ENCODE measurements at places on chromosomes 6 and 20. TPM values are rescaled to one million over a fixed set of nuclear protein-coding genes. Genes with fewer than 3 reads are reported as not detected.

DNA sequence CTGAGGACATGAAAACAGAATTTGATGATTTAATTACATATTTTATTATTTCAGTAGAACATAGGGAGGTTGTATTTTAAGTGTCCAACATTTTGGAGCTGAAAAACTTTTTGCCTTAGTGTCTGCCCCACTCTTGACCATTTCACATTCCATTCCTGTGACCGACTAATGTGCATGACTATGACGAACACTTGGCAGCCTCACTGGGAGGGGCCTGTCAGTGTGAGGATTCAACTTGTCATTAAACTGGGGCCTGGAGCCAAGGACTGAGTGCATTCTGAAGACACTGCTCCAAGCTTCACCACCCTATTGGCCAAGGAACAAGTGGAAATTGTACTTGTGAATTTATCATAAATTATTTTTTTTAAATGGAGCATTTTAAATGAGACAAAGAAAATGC, 661.3 kb downstream of the BCKDHB start:
- no peaks in the 10 kb centered on the region for H3K36me3 ChIP-seq
- no peak overlapping the region for H3K27ac ChIP-seq
- H3K27me3 ChIP-seq = peaks cover 8% of the 10 kb centered on the region
- no peak for DNase-seq

DNA sequence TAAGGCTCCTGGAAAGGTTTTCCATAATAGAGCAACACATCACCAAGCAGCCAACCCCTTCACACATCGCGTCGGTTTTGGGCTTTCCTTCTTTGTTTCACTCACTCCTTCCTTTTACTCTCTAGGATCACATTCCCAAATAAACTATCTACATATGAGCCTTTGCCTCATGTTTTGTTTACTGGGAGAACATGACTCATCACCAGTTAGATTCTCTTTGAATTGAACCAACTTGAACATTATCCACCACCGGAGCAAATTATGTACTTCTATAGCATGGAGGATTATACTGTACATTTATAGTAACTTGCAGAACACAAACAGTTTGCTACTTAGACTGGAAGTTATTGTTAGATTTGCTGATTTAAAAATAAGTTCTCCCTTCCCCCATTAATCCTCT, 41.0 kb downstream of the SAMD5 start:
- H3K4me3 ChIP-seq = no peak overlapping the region
- H3K27ac ChIP-seq = no peak overlapping the region
- H3K27me3 ChIP-seq = no peaks in the 10 kb centered on the region
- H3K36me3 ChIP-seq = peaks cover 3% of the 10 kb centered on the region

The CCN6 gene
- total RNA-seq = not detected

DNA sequence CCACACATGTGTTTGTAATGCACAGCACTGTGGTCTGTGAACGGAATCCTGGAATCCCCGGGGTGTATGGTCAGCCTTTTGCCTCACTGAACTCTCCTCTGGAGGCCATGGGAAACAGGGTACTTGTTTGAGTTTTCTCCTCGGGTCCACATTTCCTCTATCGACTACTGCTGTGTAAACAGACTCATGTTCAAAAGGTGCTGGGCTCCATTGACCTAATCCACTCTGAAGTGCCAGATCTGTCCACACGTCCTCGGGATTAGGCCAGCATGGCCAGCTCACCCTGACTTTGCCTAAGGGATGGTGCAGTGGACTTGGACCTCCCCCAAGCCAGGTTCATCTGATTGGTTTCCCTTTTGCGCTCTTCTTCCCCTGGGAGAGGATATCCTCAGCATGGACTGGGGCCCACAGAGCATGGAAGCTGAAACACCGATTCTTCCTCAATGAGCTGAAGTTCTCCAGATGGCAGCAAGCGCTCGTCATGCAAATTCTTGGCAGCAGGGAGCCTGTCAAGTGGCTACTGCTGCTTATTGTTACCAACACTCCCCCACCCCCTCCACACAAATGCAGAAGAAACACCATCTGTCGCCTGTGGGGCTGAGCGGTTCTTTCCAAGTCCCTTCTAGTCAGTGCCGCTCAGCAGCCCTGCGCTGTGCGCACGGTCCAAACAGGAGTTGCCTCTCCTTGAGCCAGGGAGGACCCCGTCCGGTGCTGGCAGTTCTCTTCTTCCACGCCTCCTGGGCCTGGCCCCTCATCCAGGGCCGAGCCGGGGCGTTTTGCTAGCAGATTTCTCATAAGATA, 292.6 kb upstream of the MARCKS start:
- H3K4me3 ChIP-seq = peak overlapping the region; percentile 72
- H3K36me3 ChIP-seq = peaks cover 2% of the 10 kb centered on the region
- DNase-seq = peak; percentile 95
- no peaks in the 10 kb centered on the region for H3K27me3 ChIP-seq
- peak overlapping the region; percentile 98 for H3K27ac ChIP-seq
- H3K4me1 ChIP-seq = peaks cover 63% of the 10 kb centered on the region

The PHIP gene
- 22.1 TPM for total RNA-seq

GRCh38 chr6:9186148-9186547, 750.8 kb upstream of the SLC35B3 start:
- DNase-seq = no peak
- H3K27ac ChIP-seq = no peak overlapping the region
- H3K27me3 ChIP-seq = no peaks in the 10 kb centered on the region
- H3K4me1 ChIP-seq = no peaks in the 10 kb centered on the region

DNA sequence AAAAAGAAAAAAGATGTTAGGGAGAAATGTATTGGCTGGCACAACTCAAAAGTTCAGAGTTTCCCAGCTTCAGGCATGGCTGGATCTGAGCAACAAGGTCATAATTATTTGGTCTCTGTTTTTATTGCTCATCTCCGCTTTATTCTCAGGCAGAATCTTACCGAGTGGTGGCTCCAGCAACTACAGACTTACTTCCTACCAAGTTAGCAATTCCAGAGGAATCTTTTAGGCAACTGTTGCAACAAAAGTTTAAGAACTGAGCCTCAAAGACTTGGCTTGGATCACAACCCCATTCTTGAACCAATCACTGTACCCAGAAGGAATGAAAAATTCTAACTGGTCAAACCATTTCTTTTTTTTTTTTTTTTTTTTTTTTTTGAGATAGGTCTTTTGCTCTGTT, 35.5 kb upstream of the NCOA3 start:
- DNase-seq = no peak
- no peak overlapping the region for H3K4me3 ChIP-seq
- no peaks in the 10 kb centered on the region for H3K27me3 ChIP-seq
- peak overlapping the region; percentile 89 for H3K27ac ChIP-seq
- H3K4me1 ChIP-seq = peaks cover 39% of the 10 kb centered on the region

DNA sequence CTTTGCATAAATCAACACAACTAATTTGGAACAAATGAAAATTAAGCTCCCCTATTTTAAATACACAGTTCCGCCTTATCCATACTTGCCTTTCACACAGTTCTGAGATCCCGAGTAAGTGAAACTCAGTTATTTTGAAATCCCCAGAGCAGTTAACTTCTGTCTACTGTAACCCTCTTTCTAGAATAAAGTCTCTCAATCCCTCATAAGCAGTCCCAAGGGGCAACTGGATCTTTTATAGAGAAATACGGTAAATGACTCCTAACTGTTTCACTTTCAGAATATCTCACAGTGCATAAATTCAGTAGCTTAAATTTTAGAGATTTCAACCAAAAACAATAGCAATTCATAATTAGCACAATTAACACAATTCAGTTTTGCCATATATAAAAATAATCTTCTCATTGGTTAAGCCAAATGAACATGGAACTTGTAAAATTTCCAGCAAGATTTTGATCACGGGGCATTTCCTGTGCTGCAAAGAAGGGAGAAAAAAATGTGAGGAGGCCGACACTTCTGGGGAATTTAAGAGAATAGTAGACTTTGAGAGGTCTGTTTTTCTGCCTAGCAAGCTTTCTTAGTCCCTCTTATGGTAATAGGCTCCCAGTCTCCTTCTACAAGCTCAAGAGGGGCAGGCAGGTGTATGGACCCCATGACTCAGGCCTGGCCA, 78.3 kb downstream of the KIF6 start:
- no peak overlapping the region for H3K4me3 ChIP-seq
- peaks cover 17% of the 10 kb centered on the region for H3K4me1 ChIP-seq
- no peak overlapping the region for H3K27ac ChIP-seq
- no peaks in the 10 kb centered on the region for H3K27me3 ChIP-seq
- no peaks in the 10 kb centered on the region for H3K36me3 ChIP-seq
- DNase-seq = no peak

- no peak overlapping the region for H3K4me3 ChIP-seq
- H3K4me1 ChIP-seq = no peaks in the 10 kb centered on the region
- DNase-seq = no peak
- H3K36me3 ChIP-seq = no peaks in the 10 kb centered on the region
- no peak overlapping the region for H3K27ac ChIP-seq
Observed at GRCh38 chr6:10658910-10659698, 35.3 kb downstream of the C6orf52 start.

The ASIP gene
- total RNA-seq = not detected

DNA sequence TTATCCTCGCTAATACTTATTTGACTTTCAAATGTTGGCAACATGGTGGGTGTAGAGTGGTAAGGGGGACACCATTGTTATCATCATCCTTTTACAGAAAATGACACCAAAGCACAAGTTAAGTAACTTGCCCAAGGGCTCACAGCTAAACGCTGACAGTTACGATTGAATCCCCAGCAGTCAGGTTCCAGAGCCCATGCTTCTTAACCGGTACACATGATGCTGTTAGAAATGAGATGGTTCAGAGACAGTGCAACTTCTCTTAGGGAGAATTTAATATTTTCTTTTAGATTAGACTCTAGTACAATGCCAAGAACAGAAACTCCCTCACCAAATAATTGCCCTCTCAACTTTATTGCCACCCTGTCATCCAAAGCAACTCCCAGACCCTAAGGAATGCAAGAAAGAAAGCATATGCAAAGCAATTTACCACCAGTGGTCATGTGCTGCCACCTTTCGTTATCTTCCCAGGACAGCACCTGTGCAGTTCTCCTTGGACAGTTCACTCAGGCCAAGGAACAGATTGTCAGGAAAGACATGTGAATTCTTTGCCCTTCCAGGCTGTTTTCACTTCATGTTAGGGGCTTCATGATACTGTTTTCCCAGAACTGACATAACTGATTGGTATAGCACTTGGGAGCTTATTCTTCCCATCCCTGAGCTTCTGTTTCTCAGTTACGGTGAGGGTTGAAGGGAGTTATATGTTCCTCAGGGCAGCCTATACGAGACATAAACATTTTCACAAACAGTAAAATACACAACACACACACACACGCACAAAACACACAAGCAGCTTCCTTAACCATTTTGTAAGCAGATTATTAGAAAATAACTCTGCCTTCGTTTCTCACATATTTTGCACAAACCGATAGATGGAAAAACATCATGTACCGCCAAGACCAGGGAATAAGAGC, 5.1 kb downstream of the HLA-DMA start:
- H3K27ac ChIP-seq = no peak overlapping the region
- DNase-seq = no peak
- H3K4me3 ChIP-seq = no peak overlapping the region
- H3K36me3 ChIP-seq = no peaks in the 10 kb centered on the region

DNA sequence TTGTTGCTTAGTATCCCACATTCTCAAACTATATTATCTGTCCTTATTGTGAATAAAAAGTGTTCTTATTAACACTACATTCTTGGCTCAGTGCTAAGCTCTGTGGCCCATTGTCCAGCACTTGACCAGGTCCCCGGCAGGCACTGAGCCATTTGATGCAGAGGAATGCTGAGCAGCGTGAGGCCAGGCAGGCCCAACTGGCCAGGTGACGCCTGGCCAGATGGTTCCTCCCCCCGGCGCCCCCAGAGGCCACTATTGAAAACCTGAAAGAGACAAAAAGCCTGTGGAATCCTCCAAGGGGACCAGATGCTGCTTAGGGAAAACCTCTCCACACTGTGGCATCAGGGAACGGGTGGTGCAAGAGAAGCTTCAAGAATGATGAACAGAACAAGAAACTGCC, 597.5 kb upstream of the JAG1 start:
- H3K36me3 ChIP-seq = no peaks in the 10 kb centered on the region
- no peak for DNase-seq
- H3K4me3 ChIP-seq = no peak overlapping the region
- no peak overlapping the region for H3K27ac ChIP-seq
- H3K4me1 ChIP-seq = peaks cover 53% of the 10 kb centered on the region

GRCh38 chr6:5305968-5306626, 44.8 kb downstream of the FARS2 start:
- no peaks in the 10 kb centered on the region for H3K27me3 ChIP-seq
- no peak overlapping the region for H3K4me3 ChIP-seq
- H3K4me1 ChIP-seq = no peaks in the 10 kb centered on the region
- no peak for DNase-seq
- no peak overlapping the region for H3K27ac ChIP-seq

DNA sequence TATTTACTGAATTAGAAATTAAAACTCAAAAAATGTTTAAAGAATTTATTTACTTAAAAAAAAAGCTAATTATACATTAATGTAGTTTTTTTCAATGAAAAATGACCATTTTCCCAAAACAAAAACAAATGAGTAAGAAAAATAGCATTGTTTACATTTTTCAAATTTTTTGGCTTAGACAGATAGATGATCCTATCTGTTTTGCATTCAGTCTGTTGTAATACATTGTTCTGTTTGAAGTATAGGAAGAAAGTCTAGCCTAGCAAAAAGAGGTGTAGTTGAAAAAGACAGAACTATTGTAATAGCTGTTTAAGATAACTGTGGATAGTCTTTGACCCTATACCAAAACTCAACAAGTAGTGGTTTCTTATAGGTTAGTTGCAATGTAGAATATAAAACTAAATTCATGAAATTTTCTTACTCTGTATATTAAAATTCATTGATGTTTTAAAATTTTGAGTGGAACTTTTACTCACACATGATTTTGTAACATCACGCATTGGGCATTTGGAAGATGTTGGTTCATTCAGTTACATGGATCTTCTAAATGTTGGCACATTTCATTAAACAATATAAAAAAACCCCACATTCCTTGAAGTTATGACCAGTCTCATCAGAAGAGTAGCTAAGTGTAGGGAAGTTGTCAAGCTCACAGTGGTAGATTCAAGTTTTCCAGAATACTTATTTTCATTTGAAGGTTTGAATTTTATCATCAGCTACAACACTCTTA, 62.0 kb downstream of the KCNS1 start:
- no peak for DNase-seq
- no peak overlapping the region for H3K27ac ChIP-seq
- no peak overlapping the region for H3K4me3 ChIP-seq
- H3K27me3 ChIP-seq = no peaks in the 10 kb centered on the region
- peaks cover 41% of the 10 kb centered on the region for H3K4me1 ChIP-seq
- peaks cover 2% of the 10 kb centered on the region for H3K36me3 ChIP-seq

- DNase-seq = no peak
- H3K4me3 ChIP-seq = no peak overlapping the region
- H3K4me1 ChIP-seq = peaks cover 8% of the 10 kb centered on the region
Observed at GRCh38 chr6:5078121-5078669, 6.9 kb upstream of the PPP1R3G start.

GRCh38 chr6:111210194-111210728, 123.0 kb downstream of the SLC16A10 start:
- peaks cover 12% of the 10 kb centered on the region for H3K27me3 ChIP-seq
- no peaks in the 10 kb centered on the region for H3K36me3 ChIP-seq
- no peak overlapping the region for H3K4me3 ChIP-seq

DNA sequence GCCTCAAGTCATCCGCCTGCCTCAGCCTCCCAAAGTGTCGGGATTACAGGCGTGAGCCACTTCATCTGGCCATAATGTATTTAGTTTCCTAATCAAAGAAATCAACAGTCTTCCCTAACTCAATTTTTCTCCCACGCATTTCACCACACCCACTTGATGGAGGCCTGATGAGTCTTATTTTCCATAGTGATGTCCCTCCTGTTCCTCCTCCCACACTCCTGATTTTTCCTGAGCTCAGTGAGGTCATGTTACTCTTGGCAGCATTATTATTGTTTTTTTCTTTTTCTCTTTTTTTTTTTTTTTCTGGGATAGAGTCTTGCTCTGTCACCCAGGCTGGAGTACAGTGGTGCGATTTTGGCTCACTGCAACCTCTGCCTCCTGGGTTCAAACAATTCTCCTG, 8.9 kb downstream of the ABRACL start:
- H3K36me3 ChIP-seq = peaks cover 48% of the 10 kb centered on the region
- H3K4me3 ChIP-seq = no peak overlapping the region
- peak overlapping the region; percentile 62 for H3K27ac ChIP-seq
- no peaks in the 10 kb centered on the region for H3K27me3 ChIP-seq
